ENCODE measurements at places on chromosomes 1 and 21.

GRCh38 chr1:74427681-74428080, 84.7 kb downstream of the LRRC53 start:
- no peak for DNase-seq

- no peak for DNase-seq
These were observed 355.1 kb downstream of the DISC1 start for GRCh38 chr1:231981675-231982074.

- peak; percentile 7 for DNase-seq
These were observed 338.1 kb downstream of the TGFB2 start for GRCh38 chr1:218683242-218683641.

DNA sequence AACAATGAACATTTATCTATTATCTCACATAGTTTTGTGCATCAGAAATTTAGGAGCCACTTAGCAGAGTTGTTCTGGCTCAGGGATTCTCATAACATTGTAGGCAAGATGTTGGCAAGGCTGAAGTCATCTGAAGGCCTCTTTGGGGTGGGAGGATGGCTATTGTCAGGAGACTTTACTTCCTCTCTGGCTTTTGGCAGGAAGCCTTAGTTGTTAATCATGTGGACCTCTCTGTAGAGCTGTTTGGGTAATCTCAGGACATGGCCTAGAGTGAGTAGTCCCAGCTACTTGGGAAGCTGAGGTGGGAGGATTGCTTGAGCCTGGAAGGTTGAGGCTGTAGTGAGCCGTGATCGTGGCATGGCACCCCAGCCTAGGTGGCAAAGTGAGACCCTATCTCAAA, 40.2 kb downstream of the RASAL2 start:
- peak; percentile 48 for DNase-seq

GRCh38 chr1:156963621-156964020, 43.2 kb downstream of the LRRC71 start:
- no peak for DNase-seq

DNA sequence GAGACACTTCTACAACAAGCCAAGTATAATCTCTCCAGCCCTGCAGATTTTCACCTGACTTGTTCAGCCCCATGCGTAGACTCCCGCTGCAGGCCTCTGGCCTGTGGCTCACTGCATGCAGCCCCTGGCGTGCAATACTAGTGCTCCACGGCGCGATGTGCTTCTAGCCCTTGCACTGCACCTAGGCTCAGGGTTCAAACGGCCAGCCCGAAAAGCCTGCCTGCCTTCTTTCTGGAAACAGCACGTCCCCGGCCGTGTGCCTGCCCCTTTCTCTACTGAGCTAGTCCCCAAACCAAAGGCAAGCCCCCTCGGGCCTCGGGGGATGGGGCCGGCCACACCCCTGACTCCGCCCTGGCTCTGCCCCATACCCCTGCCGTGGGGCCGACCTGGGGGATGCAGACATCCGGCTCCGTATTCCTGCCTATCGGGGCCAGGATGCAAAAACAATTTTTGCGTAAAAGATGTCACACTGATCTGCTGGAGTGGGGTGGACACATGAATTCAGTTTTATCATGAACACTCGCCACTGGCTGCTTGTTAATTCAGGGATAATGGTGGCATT, 26.3 kb upstream of the TRAPPC10 start:
- no peak for DNase-seq

DNA sequence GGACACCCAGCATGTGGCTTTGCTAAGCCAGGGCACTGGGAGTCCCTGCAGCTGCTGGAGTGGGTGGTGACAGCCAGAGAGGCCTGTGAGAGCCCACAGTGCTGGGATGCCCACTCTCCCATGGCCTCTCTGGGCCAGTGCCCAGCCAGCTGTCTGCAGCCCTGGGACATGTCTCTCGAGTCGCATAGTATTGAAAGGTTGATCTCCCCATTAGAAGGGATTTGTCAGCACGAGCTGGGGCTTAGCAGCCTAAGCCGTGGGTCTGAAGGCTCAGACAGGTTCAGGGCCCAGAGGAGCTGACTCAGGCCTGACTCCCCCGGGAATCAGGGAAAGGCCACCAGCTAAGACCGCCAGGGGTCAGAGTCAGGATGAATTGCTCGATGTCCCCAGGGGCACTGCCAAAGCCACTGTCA, 53.5 kb downstream of the FOXD2 start:
- DNase-seq, result no peak
